ENCODE measurements at places on chromosomes 1 and 21.

DNA sequence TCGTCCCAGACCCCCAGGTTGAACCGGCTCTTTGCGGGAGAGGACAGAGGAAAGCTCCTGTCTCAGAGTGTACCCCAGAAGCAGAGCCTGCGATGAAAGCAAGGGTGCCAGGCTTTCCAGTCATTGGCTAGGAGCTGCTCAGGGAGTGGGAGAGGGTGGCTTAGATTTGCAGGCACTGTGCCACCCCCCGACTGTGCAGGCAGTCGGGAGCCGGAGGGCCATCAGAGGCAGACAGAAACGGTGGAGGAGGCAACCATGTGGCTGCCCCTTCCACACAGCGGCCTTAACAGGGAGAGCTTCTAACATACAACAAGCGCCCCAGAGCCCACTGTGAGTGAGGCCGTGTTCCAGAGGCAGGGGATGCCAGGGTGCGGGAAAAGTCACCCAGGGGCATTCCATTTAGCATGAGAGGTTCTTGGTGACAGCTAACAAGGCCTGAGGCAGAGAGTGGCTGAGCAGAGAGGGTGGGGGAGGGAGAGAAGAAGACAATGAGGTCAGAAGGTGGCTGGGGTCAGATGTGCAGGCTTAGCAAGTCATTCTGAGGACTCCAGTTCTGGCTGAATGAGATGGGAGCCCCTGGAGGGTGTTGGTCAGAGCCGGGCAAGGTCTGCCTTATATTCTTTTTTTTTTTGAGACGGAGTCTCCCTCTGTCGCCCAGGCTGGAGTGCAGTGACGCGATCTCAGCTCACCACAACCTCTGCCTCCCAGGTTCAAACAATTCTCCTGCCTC, 9.5 kb upstream of the C1orf167 start:
- DNase-seq, result no peak

GRCh38 chr1:68725001-68725752, 228.3 kb upstream of the DEPDC1 start:
- no peak for DNase-seq

- DNase-seq, result no peak
Observed at GRCh38 chr1:209627027-209627731, 25.0 kb downstream of the LAMB3 start.

- no peak for DNase-seq
Observed at GRCh38 chr1:40802742-40803113, 19.1 kb downstream of the KCNQ4 start.

DNA sequence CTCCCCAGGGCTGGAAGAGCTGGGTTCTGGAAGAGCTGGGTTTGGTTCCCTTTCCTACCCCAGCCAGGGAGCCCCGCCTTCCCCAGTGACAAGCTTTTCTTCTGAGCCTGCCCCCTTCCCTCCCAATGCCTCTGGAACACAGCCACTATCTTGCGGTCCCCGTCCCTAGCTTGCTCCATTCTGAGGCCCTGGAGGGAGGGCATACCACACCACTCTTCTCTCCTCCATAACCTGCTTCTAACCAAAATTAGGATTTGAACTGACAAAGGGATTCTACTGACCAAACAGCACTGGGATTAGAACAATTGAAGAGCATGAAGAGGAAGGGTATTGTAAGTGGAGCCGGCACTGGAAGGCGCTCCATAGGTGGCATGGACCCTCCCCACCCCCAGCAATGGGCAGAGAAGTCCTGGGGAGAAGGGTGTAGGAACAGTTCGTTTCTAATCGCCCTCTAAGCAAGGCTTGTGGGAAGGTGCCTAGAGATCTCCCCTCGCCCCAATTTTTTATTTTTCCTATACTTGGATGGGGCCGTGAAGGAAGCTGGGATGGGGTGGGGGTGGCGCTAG, 690 bp downstream of the C1orf216 start:
- no peak for DNase-seq
